ENCODE measurements at places on chromosomes 7 and 10. TPM values are rescaled to one million over a fixed set of nuclear protein-coding genes. Genes with fewer than 3 reads are reported as not detected.

DNA sequence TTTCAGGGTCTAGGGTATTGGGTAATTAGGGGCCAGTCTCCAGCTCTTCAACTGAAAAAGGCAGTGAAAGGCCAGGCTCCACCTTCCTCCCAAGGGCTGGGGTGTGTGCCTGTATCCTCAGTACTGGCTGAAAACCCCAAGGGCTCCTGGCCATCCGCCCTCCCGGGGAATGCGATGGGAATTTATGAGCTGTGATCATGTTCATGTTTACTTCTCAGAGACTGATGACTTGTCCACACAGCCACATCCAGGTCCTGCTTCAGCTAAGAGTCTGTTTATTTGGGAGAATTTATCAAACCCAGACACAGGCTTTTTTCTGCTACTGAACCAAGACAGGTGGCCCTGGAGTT, 91.7 kb downstream of the CCDC3 start:
- DNase-seq: no peak

GRCh38 chr10:33621101-33621500, 286.6 kb upstream of the NRP1 start:
- DNase-seq: no peak

GRCh38 chr10:119370972-119371703, 163.8 kb downstream of the GRK5 start:
- no peak for DNase-seq

DNA sequence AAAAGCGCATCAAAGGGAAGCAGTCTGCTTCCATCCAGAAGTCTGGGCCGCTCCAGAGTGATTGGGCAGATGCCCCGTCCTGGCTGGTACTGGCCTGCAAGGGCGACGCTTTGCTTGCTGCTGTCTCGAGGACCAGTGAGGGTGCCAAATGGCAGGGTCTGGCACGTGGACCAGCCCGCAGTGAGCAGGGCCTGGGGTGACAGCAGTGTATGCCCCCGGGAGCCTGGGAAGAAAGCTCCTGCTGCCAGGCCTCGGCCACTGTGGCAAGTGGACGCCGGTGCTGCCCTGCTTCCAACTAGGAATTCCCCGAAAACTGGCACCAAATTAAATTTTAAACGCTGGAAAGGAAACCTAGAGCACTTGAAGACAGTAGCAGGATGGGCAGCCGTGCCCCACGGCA, 357.0 kb upstream of the MKI67 start:
- no peak for DNase-seq

RELN gene
- not detected for total RNA-seq

PLXNA4 gene
- 11.7 TPM for total RNA-seq

SPDYE8 gene
- not detected for total RNA-seq

PCBD1 gene
- 8.1 TPM for total RNA-seq
